GM12865 (cell line): ENCODE measurements at places on chromosomes 4 and X.

- DNase-seq, result no peak
Measured at GRCh38 chr4:23033796-23034195, 341.1 kb downstream of the GBA3 start.

DNA sequence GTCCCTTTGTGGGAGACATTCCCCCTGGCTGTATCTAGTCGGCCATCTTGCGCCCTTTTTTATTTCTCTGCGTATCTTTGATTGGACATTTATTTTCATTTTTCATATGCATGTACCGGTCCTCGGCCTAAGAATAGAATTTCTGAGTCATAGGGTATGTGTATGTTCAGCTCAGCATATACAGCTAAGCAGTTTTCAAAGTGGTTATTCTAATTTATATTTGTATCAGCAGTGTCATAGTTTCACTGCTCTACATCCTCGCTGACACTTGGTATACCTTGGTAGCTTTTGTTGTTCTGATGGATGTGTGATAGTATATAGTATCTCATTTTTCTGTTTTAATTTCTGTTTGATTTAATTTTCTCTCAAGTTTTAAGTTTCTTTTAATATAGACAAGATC lies 38.7 kb downstream of the BEX3 start:
- no peak for DNase-seq

DNA sequence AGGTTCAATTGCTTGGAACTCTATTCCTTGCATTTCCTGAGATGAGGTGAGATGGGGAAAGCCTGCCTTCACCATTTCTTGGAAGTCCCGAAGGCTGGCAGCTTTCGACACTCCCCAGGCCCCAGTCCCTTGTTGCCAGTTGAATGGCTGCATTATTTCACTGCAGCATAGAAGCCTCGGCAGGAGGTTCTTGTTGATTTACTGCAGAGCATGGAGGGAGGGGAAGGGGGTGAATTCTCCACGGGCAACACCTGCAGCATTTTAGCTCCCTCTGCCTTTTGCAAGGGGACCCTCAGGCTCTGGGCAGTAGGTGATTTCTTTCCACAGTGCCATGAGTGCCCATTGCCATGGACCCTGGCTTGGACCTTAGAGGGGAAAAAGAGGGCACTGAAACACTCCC lies 10.7 kb upstream of the BCLAF3 start:
- DNase-seq, result no peak

- no peak for DNase-seq
Measured at GRCh38 chr4:113858924-113859323, 97.4 kb upstream of the CAMK2D start.

DNA sequence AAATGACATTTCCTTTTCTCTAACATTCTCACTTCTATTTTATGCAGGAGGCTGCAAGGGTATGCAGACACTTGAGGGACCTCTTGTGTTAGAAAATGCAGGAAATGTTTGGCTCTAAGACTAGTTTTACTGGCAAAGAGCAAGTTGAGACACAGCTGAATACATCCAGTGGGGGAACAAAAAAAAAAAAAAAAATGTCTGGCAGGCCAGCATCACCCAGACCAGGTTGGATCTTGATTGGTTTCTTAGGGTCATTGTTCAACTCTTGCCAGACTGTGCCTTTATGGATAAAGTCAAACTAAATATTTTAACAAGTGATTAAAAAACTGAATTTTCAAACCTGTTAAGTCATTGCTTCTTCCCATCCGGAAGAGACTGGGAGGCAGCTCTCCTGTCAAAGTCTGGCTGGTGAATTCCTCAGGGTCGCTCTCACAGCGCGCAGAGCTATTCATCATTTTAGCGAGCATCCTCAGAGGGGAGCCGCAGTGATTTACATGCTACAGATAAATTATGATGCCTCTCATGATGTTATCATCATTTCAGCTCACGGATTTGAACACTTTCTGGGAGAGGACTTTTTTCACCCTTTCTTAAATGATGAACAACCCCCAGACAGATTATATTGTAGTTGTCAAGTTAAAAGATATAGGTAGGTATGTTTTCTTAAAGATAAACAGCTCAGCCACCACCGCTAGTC lies 23.6 kb upstream of the PACRGL start:
- DNase-seq, result no peak

GRCh38 chr4:165151734-165152133 lies 39.1 kb upstream of the TMEM192 start:
- no peak for DNase-seq

GRCh38 chrX:12814420-12814819 lies 23.2 kb downstream of the PRPS2 start:
- DNase-seq, result peak; percentile 76

DNA sequence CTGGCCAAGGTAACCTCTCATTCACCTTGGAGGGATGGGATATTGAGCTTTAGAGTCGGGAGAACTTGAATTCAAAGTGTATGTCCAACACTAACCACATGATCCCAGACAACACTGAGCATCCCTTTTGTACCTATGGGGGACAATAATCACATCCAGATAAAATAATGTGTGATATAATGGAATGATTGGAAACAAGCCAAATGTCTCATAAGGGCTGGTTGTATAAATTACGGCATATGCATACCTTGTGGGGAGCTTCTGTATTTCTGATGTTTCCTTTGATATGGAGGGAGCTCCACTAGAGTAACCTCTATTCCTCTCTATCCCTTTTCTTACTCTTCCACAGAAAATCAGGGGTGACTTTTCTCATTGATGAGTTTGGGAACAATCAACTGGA lies 40.7 kb upstream of the LDB2 start:
- no peak for DNase-seq

DNA sequence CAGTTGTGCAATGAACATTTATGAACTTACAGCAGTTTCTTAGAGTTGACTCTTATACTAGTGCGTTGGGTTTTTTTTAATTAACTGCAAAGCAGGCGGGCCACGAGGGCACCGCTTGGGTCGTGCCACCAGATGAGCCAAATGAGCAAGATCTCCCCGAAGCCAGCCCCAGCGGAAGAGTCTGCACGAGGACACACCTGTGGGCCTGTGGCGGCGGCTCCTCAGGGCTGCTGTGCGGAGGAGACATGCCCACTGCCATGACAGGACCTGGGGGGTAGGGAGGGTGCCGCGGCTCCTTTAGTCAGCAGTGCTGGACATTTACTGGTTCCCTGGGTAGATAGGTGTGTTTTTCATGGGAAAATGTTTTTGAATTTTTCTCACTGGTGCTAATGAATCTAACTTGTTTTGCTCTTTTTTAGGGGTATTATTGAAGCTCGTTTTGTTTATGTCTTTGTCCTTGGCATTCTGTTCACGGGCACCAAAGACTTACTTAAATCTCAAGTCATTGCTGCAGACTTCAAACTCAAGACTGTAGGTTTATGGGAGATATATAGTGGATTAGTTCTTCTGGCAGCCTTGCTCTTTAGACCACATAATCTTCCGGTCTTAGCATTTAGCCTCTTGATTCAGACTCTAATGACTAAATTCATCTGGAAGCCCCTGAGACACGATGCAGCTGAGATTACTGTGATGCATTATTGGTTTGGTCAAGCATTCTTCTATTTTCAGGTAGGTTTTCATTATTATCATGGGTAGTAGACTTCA lies 31.2 kb downstream of the PIGG start:
- DNase-seq, result no peak

- no peak for DNase-seq
Measured at GRCh38 chrX:13716905-13717304, 17.5 kb downstream of the TRAPPC2 start.

GRCh38 chr4:42216664-42217063 lies 64.2 kb upstream of the BEND4 start:
- no peak for DNase-seq

DNA sequence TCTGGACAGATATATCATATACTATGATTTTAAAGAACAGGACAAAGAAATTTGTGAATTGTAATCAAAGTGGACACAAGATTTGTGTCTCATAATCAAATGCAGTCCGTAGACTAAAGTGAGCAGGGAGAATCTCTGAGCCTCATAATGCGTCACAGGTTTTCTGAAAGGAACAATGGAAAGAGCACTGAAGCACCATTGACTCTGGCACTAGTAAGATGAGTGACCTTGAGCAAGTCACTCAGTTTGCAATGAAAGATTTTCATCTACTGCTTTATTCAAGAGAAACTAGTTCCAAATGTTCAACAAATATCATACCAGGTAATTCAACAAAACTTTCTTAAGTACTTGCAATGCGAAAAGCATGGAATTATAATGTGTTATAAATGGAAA lies 315.3 kb downstream of the MAPK10 start:
- no peak for DNase-seq

GRCh38 chr4:47128991-47129390 lies 97.6 kb downstream of the GABRB1 start:
- no peak for DNase-seq

GRCh38 chr4:140056015-140056414 lies 98.0 kb downstream of the MAML3 start:
- DNase-seq, result no peak

DNA sequence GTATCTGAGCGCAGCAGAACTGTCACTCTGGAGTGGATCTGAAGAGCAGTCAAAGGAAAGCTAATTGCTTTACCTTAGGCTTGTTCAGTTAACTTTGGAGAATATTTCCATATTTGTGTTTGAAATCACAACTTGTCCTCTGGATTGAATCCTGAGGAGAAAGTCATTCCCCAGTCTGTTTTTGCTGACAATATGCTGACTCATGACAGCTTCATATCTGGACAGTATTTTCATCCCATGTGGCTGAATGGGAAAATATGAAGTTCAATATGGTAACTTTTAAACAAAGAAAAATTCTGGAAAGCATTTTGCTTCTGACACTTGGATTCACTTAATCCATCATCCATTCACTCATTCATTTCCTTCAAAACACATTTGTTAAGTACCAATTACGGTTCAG lies 46.3 kb upstream of the MAGEC3 start:
- no peak for DNase-seq

DNA sequence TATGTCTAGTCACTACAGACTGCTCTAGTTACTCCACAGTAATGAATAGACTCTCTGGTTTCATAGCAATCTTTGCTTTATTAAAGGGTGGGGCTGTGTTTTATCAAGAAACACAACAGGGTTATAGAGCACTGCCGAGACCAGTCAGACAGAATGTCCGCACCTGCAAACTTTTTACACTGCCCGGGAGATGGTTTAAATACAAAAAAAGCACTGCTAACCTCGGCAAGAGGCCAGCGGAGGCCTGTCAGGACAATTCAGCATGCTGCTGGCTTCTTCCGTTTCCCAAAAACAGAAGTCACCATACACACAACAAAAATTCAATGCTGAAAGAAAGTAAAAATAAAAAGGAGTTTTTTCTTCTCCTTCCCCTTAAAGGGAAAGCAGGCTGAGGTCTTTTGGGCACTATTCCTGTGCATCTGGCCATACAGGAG lies 67.4 kb downstream of the IRF2 start:
- no peak for DNase-seq

GRCh38 chr4:182866746-182867145 lies 50.4 kb downstream of the DCTD start:
- no peak for DNase-seq

DNA sequence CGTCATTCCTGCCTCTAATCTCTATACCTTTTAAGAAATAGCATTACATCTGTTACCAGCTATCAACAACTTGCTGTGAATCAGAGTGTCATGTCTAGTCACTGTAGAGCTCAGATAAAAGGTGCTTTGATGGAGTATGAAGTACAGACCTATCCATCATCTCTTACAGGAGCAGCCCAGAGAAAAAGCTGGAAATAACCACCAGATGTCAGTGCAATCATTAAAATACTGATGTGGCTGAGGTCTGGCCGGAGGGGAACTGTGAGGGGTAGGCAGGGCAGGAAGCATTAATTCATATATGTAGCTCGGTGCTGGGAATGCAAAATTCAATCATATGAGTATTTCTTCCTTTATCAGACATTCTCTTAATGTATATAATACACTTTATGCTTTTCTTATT lies 100.6 kb downstream of the AKAP4 start:
- peak; percentile 4 for DNase-seq

GRCh38 chr4:48184882-48185281 lies 50.8 kb upstream of the TXK start:
- no peak for DNase-seq

DNA sequence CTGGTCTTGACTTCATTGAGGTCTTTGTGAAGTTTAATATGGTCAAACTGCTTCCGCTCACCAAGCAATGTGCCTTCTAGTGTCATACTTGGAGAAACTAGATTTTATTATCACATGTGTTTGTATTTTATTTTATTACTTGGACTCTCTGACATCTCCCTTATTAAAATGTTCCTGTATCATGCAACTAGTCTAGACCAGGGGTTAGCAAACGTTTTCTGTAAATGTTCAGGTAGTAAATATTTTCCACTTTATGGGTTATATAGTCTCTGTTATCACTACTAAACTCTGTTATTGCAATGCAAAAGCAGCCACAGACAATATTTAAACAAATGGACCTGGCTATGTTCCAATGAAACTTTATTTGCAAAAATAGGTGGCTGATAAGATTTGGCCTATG lies 443.8 kb downstream of the MID1IP1 start:
- DNase-seq, result no peak

- no peak for DNase-seq
Measured at GRCh38 chr4:15459706-15460105, 10.0 kb upstream of the CC2D2A start.

GRCh38 chr4:87540146-87541058 lies 11.2 kb upstream of the SPARCL1 start:
- DNase-seq, result no peak

DNA sequence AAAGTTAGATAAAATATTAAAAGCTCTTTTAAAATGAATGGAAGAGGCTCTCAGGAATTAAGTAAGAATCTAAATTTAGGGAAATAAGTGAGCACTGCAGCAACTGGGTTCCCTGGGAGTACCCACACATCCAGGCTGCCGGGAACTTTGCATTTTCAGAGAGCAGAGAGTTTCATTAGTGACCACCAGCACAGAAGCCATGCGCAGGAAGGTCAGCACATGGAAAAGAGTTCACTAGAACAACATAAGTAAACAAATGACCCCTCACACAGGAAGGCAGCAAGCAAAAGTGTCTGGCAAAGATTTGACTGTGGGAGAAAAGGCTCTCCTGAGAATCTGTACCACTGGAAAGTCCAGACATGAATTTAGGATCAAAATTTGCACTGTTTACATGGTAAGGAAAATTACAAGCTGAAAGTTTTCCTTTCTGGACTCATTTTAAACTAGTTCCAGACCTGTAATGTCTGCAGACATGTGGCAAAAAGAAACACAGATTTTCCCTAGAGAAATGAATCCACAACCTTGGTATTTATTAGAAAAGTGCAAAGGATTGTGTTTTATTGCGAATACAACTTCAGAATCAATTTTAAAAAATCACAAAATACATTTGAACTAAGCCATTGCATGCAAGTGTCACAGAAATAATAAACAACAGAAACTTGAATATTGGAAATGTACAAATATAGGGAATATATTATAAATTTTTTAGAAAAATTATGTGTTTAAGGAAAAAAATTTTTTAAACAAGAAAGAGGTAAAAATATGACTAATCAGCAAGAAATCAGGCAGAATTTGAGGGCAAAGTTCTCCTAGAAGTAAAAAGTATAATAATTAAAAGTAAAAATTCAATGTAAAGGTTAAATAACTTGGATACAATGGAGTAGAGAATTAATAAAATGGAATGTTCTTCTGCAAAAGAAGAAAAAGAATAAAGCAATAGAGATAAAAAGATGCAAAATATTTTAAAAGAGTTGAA lies 18.4 kb upstream of the MYOZ2 start:
- DNase-seq, result no peak
